ENCODE measurements at places on chromosomes 6 and 20. TPM values are rescaled to one million over a fixed set of nuclear protein-coding genes. Genes with fewer than 3 reads are reported as not detected.

Gene MRPL18
- total RNA-seq = 64.5 TPM

Gene BPHL
- total RNA-seq = 10.0 TPM

Gene HSPA12B
- 11.1 TPM for total RNA-seq

Gene ENPP4
- 5.5 TPM for total RNA-seq

Gene LY6G5C
- 1.8 TPM for total RNA-seq

Gene FERMT1
- total RNA-seq = 0.38 TPM

Gene TXLNB
- total RNA-seq = 1.1 TPM

Gene GABRR2
- 0.32 TPM for total RNA-seq

Gene SPEF1
- total RNA-seq = 0.13 TPM

Gene SNPH
- 3.7 TPM for total RNA-seq

Gene EPM2A
- 7.0 TPM for total RNA-seq

Gene HMGN3
- 58.7 TPM for total RNA-seq

Gene PRDM13
- total RNA-seq = not detected

Gene TAAR6
- not detected for total RNA-seq

Gene SNX21
- total RNA-seq = 10.2 TPM

Gene RNF182
- 0.65 TPM for total RNA-seq

Gene SRMS
- not detected for total RNA-seq

Gene TRIM10
- total RNA-seq = not detected

Gene FNDC11
- 1.1 TPM for total RNA-seq

Gene SAMD5
- total RNA-seq = 0.65 TPM

Gene ADAM33
- total RNA-seq = 0.16 TPM

Gene TGM3
- total RNA-seq = not detected

Gene PLN
- not detected for total RNA-seq

Gene OR10C1
- not detected for total RNA-seq

Gene HLA-DRB5
- total RNA-seq = 1.6 TPM

Gene WFDC10B
- not detected for total RNA-seq

Gene SIRPD
- total RNA-seq = not detected

Gene SPDEF
- total RNA-seq = not detected

Gene FLRT3
- 0.50 TPM for total RNA-seq

Gene SLC32A1
- total RNA-seq = not detected

Gene STX11
- total RNA-seq = 16.4 TPM

Gene HCRTR2
- not detected for total RNA-seq

Gene GPR6
- not detected for total RNA-seq

Gene RIPOR3
- total RNA-seq = 0.63 TPM

Gene HLA-DOA
- total RNA-seq = not detected

Gene TRIM38
- total RNA-seq = 6.8 TPM

Gene RPL7L1
- total RNA-seq = 74.3 TPM

Gene C6orf132
- 0.06 TPM for total RNA-seq

Gene SEMG2
- total RNA-seq = not detected

Gene EDN3
- not detected for total RNA-seq

Gene OR12D3
- not detected for total RNA-seq

Gene CD40
- total RNA-seq = 10.1 TPM

Gene RPL10A
- total RNA-seq = 1,377 TPM

Gene SEMG1
- not detected for total RNA-seq

Gene ADA
- total RNA-seq = 20.2 TPM

Gene BMP5
- not detected for total RNA-seq

Gene TMEM63B
- total RNA-seq = 44.9 TPM

Gene SLC17A3
- total RNA-seq = not detected

Gene SLC25A27
- 3.3 TPM for total RNA-seq

Gene XKR7
- total RNA-seq = not detected

Gene MMP24
- total RNA-seq = 0.38 TPM

Gene SHLD1
- total RNA-seq = 2.4 TPM

Gene CGA
- not detected for total RNA-seq

Gene CRIP3
- not detected for total RNA-seq

Gene GSTA1
- not detected for total RNA-seq

Gene NEU1
- 59.4 TPM for total RNA-seq

Gene BMP6
- total RNA-seq = 330 TPM

Gene MOXD1
- total RNA-seq = 0.13 TPM

Gene HLA-DQB1
- total RNA-seq = not detected
